ENCODE measurements at places on chromosomes 3 and 15.

- DNase-seq, result no peak
Observed at GRCh38 chr3:194487289-194488054, 670 bp upstream of the ATP13A3 start.

GRCh38 chr3:122301063-122301462, 24.0 kb upstream of the CSTA start:
- DNase-seq, result no peak

- DNase-seq, result no peak
Observed at GRCh38 chr3:188528396-188528795, 374.4 kb downstream of the LPP start.

DNA sequence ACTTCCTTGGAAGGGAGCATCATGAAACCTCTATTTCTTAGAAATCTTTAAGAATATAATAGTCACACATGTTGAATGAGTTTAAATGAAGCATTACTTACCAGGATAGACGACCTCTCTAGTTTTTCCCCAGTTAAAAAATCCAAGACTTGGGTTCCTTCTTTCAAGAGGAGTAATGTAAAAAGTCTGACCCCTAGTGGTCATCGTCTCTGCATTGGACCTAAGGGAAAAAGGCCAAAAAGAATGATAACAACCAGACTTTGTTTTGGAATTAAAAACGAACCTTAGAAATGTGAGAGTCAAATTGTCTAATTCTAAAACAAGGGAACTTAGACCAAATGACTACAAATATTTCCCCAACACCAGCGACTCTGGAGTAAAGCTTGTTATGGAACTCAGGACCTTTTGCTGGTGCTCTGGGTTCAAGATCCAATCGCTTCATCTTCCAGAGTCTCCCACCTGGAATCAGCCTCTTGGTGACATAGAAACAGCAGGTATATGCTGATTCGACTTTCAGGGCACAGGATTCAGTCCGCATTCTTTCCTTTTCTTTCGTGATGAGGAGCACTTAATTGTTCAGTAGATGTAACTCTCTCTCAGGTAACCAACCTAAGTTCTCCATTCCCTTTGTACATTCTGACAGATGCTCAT, 214.8 kb upstream of the TPRG1 start:
- DNase-seq, result no peak

DNA sequence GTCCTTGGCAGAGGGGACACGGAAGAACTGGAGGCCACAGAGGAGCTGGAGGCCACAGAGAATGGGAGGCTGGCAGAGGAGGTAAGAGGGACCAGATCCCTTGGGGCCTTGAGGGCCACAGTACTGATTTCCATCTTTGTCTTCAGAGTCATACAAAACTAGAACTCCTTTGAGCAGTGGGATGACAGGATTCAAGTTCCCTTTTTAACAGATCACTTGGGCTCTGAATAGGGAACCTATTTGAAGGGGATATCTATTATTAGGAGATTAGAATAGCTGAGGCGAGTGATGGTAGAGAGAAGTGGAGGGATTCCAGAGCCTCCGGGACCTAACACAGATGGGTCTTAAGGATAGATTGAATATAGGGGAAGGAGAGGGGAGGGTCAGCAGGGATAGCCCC, 55.7 kb downstream of the OXNAD1 start:
- no peak for DNase-seq

- no peak for DNase-seq
Observed at GRCh38 chr3:94115482-94115881, 52.6 kb downstream of the NSUN3 start.

GRCh38 chr3:37323494-37323893, 149.1 kb upstream of the LRRFIP2 start:
- no peak for DNase-seq

DNA sequence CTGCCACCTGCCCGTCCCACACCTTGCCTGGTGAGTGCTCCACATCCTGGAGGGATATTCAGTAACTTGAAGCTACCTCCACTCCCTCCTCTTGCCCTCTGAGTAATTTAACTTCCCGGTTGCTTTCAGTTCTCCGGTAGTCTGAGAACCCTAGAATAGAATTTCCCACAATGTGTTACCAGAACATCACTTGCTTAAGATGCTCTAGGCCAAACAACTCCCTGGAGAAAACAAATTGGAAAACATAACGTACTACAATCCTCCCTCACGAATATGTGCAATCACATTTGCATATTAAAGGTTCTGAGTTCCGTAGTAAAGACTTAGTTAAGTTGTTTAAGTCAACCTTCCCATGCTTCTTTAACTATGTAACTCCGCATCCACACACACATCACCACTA, 44.8 kb downstream of the SLCO2A1 start:
- DNase-seq, result no peak

- no peak for DNase-seq
Observed at GRCh38 chr3:14118400-14119381, 6.0 kb downstream of the CHCHD4 start.

DNA sequence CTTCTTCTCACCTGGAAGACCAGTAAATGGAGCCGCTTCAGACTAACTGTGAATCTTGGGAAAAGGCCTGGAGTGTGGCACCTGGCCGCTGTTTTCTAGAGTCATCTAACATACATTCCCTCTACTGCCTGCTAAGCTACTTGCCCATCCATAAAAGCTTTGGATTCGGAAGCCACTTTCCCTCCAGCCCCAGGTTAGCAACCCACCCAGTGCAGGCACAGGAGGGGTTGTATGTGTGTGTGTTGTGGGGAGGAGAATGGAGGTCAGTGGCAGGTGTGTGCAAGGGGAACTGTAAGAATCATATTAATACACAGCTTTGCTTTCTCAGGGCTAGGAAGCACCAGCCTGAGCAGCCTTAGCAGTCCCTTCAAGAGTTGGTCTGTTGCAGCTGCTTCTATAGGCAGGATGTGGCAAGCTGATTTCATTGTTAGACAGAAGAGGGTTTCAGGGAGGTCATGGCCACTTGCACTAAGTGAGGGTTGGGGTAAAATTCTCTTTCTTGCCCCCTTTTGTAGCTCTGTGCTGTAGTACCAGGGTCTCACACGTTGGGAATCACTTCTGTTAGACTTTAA, 8.9 kb downstream of the NSUN3 start:
- DNase-seq, result no peak

GRCh38 chr15:91068436-91068835, 31.6 kb upstream of the SV2B start:
- no peak for DNase-seq

GRCh38 chr3:4885316-4885715, 93.9 kb upstream of the BHLHE40 start:
- no peak for DNase-seq
